ENCODE measurements at places on chromosomes 2 and 18.

GRCh38 chr2:160394153-160394552 is 99.5 kb downstream of the RBMS1 start:
- DNase-seq, result no peak

DNA sequence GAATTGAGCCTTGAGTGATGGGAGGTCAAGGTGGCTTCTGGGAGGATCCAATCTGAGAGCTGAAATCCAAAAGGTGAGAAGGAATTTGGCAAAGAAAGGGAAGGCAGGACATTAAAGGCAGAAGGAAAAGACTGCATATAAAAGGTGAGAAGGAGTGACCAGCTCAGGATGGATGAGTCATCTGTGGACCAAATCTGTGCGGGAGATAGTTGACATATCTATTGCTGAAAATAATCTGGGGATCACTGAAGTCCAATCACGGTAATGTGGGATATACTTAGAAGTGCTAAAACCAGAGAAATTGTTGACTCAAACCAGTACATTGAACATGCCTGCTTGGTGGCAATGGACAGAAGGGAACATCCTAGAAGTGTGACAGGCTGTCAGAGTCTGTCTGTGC is 8.0 kb upstream of the PTPN4 start:
- no peak for DNase-seq

GRCh38 chr2:187451510-187451909 is 3.5 kb upstream of the CALCRL start:
- DNase-seq, result no peak

DNA sequence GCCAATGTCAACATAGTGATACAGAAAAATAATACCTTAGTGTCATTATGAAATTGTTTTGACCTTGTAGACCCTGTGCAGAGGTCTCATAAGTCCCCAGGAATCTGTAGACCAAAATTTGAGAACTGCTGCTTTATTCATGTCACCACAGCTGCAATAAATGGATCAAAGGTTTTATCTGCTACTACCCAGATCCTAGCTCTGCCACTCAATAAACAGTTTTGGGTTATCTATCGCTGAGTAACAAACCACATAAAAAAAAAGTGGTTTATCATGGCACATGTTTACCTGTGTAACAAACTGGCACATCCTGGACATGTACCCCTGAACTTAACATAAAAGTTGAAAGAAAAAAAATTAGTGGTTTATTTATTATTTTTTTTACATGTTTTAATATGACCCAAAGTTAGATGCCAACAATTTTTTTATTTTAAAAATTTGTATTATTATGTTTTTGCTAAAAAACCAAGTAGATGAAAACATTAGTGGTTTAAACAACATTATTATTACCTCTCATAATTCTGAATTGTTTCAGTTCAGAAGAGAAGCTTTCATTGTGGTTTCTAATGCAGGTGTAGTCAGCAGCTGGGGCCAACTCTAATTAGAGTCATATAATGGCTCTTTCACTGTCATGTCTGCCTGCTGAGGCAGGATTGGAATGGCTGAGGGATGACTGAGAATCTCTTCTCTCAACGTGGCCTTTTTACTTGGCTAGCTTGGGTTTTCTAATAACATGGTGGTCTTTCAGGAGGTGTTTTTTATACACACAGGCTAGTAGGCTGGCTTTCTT is 103.3 kb upstream of the SLC38A11 start:
- no peak for DNase-seq

DNA sequence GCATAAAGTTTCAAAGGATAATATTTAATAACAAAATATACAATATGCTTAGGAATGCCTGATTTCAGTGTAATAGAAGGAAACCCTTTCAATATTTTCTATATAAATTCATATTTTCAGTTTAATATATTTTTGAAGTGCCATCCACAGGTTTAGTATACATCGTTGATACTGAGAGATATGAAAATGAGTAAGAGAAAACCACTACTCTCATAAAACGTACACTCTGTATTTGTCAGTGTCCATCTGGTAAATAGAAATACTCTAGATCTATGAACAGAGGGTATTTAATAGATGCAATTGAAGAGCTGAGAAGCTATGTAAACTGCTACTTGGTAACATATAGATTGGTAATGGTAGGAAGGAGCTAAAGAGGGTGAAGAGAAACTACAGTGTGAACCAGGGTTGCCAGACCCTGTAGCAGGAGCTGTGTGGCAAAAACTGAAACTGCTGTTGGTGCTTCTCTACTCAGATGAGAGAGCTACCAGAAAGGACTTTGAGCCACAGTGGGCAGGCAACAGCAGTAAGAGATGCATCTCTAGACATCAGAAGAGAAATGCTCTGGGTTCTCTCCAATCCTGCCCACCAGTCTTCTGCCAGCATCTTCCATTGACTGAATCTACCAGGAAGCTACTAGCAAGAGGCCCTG is 187.4 kb downstream of the CCDC102B start:
- DNase-seq, result no peak

- DNase-seq, result no peak
These were observed 30.1 kb upstream of the SNTG2 start for GRCh38 chr2:920573-920972.

DNA sequence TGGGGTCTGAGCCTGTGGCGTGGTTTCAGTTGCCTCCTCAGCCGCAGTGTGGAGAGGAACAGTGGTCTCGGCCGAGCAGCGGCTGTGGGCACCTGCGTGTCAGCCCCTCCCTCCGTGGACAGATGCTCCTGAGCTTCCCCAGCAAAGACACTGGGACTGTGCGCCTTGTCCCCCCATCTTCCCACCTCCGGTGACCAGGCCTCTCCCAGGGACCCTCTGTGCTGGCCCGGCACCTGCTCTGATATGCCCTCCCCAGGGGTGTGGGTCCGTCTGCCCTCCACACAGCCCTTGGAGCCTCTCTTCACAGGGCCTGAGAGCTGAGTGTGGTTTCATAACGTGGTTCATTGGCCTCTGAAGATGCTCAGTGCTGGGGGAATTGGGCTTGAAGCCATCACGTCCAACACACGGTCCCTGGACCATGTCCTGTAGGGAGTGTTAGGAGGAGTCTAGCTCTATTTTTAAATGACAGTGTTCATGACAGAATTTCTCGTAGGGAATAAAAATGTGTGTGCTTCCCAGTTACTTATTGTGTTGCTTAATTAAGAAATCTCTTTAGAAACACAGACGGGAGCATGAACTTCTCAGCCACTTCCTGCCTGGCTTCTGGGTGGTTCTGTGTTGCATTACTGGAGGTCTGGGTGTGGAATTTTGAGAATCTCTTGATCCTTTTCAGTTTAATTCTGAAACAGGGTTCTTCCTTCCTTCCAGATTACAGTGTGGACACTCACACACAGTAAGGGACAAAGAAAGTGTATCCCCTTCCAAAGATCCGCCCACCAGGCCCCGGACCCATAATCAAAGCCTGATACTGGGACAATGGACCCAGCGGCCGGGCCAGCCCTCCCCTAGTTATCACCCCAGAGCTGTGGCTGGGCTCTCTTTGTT is 110.7 kb downstream of the NFATC1 start:
- DNase-seq, result no peak

GRCh38 chr2:210681491-210681890 is 125.1 kb downstream of the CPS1 start:
- DNase-seq, result no peak

GRCh38 chr2:18049325-18049724 is 170.9 kb downstream of the KCNS3 start:
- DNase-seq, result no peak

- peak; percentile 52 for DNase-seq
These were observed at the start of gene IMPACT for GRCh38 chr18:24426398-24427294. IMPACT (plus strand) TSS chr18:24426670; CDS start chr18:24426757, 87 bp downstream.

GRCh38 chr2:195488567-195488966 is 168.5 kb upstream of the SLC39A10 start:
- DNase-seq, result no peak

- no peak for DNase-seq
These were observed 176.4 kb upstream of the ID2 start for GRCh38 chr2:8505311-8505920.

DNA sequence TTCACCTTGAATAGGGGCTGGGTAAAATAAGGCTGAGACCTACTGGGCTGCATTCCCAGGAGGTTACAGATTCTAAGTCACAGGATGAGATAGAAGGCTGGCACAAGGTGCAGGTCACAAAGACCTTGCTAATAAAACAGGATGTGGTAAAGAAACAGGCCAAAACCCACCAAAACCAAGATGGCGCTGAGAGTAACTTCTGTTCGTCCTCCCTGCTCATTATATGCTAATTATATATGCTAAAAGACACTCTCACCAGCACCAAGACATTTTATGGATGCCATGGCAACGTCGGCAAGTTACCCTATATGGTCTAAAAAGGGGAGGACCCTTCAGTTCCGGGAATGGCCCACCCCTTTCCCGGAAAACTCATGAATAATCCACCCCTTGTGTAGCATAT is 711.5 kb upstream of the KLHL29 start:
- DNase-seq, result no peak

DNA sequence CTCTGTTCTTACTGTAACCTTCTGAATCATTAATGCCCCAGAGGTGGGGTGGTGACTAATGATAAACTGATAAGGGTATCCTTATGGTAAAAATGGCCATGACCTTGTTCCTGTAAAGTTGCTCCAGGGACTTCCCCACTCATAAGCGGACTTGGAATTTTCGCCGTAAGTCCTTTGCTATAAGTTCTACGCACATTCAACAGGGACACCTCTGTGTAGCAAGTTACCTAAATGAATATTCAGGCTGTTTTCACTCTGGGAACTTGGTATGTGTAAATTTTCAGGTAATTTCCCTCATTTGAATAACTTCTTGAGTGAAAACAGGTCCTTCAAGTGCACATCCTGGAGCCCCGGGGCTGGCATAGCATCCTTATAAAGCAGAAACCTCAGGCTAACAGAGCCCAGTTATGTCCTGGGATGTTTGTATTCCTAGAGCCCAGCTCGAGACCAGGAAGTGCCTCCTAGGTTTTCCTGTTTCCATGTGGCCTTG is 9.4 kb upstream of the AGFG1 start:
- DNase-seq, result no peak

- no peak for DNase-seq
These were observed 340.3 kb upstream of the SALL3 start for GRCh38 chr18:78639006-78639950.

- no peak for DNase-seq
These were observed 20.5 kb downstream of the RAD51AP2 start for GRCh38 chr2:17497718-17498117.

- no peak for DNase-seq
These were observed 45.0 kb downstream of the ZBTB7C start for GRCh38 chr18:48364146-48364545.

- no peak for DNase-seq
These were observed 212.5 kb upstream of the SMAD2 start for GRCh38 chr18:48142994-48143393.

GRCh38 chr2:219304223-219304622 is 5.0 kb downstream of the PTPRN start:
- DNase-seq, result no peak

DNA sequence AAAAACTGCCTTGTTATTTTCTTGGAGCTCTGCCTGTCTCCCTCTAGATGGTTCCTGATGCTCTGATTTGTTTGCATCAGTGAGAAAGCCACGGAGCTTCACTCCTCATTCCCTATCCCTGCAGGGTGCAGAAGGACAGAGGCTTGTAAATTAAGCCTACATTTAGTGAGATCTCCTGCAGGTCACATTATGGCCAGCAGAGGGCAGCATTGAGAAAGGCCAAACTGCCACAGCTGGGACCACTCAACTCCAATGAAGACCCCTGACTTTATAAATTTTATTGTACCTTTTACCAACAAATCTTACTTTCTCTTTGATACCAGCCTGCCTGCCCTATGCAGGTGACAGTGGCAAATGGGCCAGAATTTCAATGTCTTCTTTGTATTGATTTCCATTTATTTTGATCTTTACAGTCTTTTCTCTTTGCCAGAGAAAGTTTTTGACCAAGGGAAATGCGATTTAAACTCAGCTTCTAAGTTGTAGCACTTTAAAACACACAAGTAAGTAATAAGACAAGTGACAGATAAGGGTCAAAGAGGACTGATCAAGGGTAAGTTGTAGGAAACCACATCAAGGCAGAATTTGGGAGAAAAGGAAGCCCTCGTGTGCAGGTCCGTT is 1029.1 kb upstream of the KLHL29 start:
- DNase-seq, result peak; percentile 2

GRCh38 chr18:80194874-80195570 is 52.3 kb downstream of the PARD6G start:
- DNase-seq, result no peak

All from stimulated activated CD8-positive, alpha-beta memory T cell treated with anti-CD3 and anti-CD28 coated beads, Interleukin-4, amount 100 ng/mL, for 1 hour (primary cell).